HCEC 1CT (cell line): ENCODE measurements at places on chromosomes 11 and 22.

- DNase-seq: no peak
Measured at GRCh38 chr11:64314805-64315561, 2.4 kb downstream of the TRMT112 start.

GRCh38 chr11:61917334-61918109 is at the start of gene RAB3IL1:
Gene RAB3IL1 (minus strand): TSS chr11:61917566. CDS start chr11:61917367, 199 bp downstream.
- no peak for DNase-seq

DNA sequence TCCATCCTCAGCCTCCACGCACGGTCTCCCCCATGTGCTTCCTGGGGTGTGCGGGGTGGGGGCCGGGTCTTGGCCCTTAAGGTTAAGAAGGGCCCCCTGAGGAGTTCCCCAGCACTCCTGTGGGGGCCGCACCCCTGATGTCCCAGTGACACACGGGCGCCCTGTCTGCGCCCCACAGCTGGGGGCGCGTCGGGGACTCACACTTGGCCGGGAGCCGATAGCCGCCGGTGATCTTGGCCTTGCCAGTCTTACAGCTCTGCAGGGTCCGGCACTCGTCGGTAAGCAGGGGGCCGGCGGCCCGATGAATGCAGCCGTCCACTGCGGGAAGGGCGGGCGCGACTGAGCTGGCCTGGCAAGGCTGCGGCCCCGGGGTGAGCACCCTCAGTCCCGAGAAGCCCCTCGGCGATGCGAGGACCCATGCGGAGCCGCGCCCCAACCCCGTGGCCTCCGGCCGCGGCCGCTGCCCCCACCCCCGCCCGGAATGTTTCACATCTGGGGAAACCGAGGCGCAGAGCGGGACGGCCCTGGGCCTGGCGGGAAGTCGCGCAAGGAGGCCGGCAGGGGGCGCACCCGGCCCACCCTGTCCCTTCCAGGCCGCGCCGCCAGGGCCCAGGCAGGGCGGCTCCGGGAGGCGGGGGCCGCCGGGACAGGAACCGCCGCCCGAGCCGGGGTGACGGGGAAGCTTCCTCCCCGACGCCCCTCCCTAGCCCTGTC is 13.9 kb downstream of the OTUB1 start:
- DNase-seq: peak; percentile 47

DNA sequence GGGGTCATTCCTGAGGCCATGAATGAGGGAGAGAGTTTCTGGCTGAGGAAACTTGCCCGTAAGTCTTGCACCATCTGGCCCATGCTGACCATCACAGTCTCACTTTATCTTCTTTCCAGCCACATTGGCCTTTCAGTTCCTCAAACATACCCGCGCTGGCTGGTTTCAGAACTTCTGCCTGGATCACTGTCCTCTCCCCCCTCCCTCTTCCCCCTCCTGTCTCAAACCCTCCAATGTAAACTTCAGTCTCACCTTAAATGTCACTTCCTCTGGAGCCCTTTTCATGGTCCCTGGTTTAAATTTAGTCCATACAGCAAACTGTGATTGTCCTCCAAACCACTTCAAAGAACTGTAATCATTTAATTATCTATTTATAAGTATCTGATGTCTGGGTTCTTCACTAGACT is 3.7 kb upstream of the TMEM109 start:
- DNase-seq: no peak

DNA sequence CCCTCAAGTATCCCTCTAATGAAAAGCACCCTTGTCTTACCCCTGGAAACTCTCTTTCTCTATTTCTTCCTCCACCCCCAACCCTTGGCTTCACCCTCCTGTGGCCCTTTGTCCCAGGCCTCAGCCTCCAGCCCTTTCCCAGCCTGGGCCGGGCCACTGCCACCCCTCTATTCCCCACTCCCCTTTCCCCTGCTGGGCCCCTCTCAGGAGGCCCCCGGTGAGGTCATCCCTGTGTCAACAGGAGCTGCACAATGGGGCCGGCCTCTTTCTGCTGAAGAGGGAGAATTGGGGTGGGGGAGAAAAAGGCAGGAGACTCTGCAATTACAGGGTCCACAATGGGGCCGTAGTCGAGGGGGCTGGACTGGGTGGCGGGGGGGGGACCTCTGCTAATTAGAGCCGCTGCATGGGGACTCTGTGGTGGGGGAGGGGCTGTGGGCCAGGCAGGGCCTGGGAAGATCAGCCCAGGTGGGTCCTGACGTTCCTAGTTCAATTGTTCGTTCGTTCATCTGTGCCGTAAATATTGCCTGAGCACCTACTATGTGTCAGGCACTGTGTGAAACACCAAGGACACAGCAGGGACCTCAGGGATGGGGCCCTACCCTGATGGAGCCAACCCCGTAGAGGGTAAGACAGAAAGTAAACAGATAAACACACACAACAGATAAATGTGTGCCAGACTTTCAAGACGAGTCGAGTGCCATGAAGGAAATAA is 18.5 kb upstream of the MPPED1 start:
- DNase-seq: no peak

DNA sequence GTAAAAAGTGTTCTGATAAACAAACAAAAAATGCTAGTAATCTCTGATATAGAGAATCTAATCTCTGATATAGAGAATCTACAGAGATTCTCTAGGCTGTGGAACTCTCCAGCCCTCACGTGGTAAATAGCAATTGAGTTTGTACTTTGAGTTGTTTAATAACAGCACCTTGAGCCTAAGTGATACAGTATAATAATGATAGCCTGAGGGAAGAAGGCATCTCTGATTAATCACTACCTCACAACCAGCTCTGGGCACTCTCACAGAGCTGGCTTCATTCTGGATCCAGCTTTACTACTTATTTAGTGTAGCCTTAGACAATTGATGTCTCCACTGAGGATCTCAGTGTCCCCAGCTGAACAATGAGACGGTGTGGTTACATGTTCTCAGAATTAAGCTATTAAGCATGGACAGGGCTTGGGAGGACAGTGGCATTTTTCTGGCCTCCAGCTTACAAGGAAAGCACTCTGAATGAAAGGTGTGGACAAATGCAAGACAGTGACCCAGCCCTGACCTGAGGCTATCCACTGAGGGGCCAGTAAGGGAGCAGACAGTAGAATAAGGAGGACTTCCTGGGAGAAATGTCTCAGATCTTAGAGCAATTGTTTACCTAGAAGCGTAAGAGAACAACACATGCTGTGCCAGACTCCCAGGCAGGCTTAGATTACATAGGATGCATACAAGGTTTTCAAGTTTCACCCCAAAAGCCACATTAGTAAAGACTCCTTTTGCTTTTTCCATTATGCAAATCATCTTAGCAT is 88.7 kb upstream of the DRD2 start:
- DNase-seq: no peak

- peak; percentile 94 for DNase-seq
Measured at GRCh38 chr11:843818-844692, 1.4 kb downstream of the TSPAN4 start.

GRCh38 chr11:75625021-75625420 is 43.8 kb downstream of the MAP6 start:
- no peak for DNase-seq

DNA sequence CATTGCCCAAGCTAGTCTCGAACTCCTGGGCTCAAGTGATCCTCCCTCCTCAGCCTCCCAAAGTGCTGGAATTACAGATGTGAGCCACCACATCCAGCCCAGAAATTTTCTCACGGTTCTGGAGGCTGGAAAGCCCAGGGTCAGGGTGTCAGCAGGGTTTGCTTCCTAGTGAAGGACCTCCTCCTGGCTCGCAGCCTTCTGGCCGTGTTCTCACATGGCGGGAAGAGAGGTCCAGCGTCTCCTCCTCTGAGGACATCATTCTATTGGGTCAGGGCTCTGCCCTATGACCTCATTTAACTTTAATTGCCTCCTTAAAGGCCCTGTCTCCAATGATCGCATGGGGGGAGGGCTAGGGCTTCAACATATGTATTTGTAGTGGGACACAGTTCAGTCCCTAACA is 38.1 kb downstream of the SDHAF2 start:
- no peak for DNase-seq

DNA sequence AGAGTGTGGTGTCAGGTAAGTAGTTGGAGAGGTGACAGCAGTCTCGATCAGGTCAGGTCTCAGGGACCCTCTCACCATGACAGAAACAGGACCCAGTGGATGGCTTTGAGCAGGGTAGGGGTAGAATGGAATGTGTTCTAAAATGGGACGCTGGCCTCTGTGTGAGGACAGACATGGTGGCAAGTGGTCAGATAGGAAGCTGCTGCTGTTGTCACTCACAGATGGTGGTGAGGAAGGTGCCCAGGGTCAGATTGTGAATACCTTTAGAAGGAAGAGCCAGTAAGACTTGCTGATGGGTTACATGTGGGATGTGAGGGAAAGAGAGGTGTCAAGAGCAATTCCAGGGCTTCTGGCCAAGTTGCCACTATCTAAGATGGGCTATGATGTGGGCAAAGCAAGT is 596.3 kb downstream of the NTM start:
- no peak for DNase-seq

DNA sequence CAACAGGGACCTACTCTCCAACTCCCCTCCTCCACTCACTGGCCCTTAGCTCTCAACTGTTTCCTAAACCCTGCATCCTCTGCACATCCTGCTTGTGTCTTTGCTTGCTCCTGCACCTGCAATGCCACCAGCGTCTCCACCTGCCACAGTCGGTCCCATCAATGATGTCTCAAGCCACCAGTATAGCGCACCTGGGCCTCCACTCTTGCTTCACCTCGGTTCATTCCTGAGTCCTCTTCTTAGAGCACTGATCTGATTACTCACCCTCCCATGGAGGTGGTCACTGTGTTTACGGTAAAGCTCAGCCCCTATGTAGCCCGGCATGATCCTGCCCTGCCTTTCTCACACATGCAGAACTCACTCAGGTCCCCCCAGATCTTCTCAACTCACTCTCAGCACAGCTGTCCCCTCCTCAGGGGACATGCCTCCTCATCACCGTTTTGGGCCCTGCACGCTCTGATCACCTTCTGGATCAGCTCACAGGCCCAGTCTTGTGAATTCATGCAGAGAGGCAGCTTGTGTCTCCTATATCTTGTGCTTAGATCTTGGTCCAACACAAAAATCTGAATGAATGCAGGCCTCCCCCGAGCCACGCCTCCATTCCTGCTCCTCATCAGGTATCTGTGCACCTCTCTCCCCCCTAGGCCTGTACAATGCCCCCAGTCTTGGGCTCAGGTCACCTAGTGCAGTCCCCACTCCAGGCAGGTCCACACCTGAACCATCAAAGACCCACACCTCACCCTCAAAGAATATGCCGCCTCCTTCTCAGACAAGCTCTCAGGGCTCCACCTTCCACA is 31.4 kb downstream of the TRIM29 start:
- no peak for DNase-seq

GRCh38 chr11:75874684-75875341 is 59.8 kb downstream of the UVRAG start:
- no peak for DNase-seq

- no peak for DNase-seq
Measured at GRCh38 chr11:79078456-79078855, 362.4 kb downstream of the TENM4 start.

- no peak for DNase-seq
Measured at GRCh38 chr11:22543261-22543660, 82.4 kb downstream of the FANCF start.

DNA sequence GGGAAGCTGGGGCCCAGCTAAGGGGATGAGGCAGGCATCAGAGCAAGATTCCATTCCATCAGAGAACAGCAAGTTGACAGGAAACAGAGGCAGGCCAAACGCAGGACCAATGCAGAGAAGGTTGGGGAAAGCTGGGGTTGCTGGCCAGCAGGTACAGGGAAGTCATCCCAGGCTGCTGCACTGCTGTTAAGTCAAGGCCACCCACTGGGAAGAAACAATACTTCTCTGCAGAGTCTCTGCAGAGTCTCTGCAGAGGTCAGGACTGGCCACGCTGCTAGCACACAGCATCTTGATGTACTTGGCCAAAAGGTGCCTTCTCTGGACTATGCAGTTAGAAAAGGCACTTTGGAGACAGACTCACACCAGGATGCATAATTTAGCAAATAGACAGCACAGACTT is 68.5 kb upstream of the CSNK2A3 start:
- DNase-seq: no peak

DNA sequence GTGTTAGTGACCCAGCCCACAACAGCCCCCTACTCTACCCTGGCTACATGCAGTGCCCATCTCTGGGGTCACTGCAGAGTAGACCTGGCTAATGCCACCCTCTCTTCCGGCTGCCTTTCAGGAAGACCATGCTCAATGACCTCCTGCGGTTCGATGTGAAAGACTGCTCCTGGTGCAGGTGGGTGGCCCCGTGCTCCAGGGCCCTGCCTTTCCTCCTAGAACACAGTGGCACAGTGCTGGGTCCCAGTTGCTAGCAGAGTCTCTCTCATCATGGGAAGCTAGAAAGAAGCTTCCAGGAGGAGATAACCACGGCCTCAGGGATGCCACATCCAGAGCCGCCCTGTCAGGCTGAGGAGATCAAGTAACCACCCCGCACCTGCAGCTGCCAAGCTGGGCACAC is 3.6 kb downstream of the LZTR1 start:
- no peak for DNase-seq

- peak; percentile 93 for DNase-seq
Measured at GRCh38 chr11:112016765-112017376, 8.3 kb upstream of the DLAT start.

DNA sequence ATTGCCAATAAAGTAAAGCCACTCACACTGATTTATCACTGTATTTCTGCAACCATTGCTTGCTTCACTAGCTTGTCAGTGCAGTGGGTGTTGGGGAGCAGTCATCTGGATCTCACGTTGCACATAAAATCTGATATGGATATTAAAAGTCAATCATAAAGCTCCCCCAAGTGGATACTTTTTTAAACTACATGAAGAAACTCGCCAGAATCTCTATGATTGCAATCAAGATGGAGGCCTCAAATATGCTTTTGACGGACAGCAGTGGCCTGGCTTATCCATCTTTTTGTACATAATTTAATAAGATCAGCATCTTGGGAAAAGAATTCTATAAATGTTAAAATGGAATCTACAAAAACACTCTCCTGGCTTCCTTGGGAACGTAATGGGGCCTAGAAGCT is 137.7 kb downstream of the WT1 start:
- peak; percentile 75 for DNase-seq

DNA sequence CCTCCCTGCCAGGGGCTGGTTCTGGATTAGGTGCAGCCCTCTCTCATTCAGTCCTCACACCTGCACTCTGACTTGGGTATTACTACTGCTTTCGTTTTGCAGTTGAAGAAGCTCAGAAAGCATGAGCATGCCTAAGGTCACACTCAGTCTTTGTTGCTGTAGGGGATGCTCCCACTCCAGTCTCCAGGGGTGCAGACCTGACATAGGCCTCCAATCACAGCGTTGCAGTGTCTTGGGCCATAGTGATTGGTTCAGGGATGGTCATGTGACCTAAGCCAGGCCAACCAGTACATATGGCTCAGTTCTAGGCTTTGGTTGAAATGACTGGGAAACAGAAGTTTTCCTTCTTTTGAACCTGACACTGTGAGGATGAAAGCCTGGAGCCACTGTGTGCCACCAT is 61.7 kb downstream of the FBXO7 start:
- no peak for DNase-seq

DNA sequence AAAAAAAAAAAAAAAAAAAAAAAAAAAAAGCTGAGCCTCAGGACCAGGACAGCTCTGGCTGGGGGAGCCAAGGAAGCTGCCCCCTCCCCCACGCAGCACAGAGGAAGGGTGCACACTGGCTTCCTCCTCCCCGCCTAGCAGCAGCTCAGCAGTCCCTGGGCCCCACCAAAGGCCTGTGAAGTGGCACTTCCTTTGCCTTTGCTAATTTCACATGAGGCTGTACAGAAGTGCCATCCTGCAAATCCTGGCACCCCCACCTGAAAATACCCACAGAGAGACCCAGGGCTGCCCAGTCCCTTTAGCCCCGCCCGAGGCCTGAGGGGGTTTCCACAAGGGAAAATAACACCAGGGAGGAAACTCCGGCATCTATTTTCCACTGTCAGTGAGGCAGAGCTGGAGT is 3.9 kb downstream of the RHOG start:
- DNase-seq: no peak

- no peak for DNase-seq
Measured at GRCh38 chr22:49648053-49648452, 179.6 kb downstream of the BRD1 start.

- DNase-seq: no peak
Measured at GRCh38 chr11:98835335-98835734, 185.4 kb upstream of the CNTN5 start.
